ENCODE measurements at places on chromosomes 4 and X.

DNA sequence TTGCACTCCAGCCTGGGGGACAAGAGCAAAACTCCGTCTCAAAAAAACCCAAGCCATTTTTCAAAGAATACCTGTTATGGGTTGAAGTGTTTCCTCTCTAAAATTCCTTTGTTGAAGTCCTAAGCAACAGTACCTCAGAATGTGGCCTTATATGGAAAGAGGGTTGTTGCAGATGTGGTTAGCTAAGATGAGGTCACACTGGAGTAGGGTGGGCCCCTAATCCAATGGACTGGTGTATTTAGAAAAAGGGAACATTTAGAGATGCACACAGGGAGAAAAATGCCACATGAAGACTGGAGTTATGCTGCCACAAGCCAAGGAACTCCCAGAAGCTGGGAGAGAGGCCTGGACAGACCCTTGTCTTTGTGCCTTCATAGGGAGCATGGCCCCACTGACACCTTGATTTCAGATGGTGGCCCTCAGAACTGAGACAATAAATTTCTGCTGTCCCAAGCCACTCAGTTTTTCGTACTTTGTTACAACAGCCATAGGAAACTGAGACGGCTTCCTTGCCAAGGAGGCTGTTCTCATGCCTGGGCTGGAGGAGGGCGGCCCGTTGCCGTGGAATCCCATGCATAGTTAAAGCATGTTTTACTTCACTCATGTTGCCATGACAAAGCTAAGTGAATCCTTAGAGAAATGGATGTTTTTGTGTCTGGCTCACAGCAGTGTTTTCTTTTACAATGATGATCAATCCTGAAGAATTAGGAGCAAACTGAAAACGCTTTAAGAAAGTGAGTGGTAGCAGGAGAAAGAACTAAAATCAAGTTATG is 16.5 kb downstream of the TRAPPC2 start:
- DNase-seq = no peak

GRCh38 chr4:52874948-52875347 is 12.8 kb downstream of the RASL11B start:
- DNase-seq = no peak

DNA sequence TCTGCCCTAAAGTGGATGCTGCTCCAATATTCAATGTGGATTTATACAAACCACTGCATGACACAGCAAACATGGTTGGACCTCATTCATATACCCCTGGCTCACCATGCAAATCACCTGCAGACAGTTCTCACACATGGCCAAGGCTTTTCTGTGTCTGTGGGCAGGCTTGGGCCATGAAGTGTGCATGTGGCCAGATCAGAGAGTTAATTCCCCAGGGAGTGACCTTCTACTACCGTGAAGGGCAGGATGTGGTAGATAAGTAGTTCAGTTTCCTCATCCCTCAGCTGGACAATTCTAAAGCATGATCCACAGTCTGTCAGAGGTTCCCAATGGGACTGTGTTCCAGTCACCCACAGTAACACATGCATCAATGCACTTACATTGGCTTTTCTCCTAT is 24.6 kb upstream of the BCLAF3 start:
- DNase-seq = no peak

GRCh38 chr4:8076023-8076422 is 82.6 kb downstream of the ABLIM2 start:
- DNase-seq = no peak

- no peak for DNase-seq
Measured at GRCh38 chr4:8029689-8030088, 90.0 kb upstream of the AFAP1 start.

- DNase-seq = no peak
Measured at GRCh38 chr4:57109411-57109846, 756 bp downstream of the IGFBP7 start.

DNA sequence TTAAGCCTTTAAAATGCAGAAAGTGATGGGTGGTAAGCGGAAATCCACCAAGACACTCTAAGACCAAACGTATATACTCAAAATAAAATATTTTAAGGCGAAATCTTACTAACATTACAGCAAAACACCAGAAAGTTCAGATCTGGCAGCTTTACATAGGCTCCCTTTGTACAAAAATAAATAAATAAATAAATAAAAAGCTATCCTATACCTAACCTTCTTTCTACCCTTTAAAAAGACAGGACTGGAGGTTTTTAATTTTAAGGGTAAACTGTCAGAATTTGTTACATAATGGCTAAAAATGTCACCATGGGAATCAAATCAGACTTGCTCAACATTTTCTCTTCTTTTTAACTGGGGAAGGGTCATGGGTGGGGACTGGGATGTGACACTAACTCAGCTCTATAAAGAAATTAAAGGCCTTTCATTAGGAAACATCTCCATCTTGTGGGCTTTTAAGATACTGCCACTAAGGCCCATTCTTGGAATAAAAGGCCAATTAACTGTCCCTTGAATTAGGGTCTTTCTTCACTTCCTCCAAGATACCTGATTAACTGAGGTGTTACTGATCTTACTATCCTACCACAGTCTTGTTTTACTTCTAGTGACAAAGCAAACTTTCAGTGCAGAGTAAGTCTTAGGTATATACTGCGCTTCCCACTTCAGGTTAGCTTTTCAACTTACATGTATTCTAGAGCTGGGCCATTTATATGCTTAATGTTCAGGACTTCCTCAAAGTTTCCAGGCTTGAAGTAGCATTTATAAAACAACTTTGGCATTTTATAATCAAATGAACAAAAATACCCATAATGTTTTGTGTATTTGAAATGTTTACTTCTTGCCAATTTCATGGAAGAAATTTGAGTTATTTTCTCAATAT is 13.3 kb downstream of the HNRNPD start:
- no peak for DNase-seq

Measured in iPS-NIHi11 (cell line).